ENCODE measurements at places on chromosomes 12 and 14.

DNA sequence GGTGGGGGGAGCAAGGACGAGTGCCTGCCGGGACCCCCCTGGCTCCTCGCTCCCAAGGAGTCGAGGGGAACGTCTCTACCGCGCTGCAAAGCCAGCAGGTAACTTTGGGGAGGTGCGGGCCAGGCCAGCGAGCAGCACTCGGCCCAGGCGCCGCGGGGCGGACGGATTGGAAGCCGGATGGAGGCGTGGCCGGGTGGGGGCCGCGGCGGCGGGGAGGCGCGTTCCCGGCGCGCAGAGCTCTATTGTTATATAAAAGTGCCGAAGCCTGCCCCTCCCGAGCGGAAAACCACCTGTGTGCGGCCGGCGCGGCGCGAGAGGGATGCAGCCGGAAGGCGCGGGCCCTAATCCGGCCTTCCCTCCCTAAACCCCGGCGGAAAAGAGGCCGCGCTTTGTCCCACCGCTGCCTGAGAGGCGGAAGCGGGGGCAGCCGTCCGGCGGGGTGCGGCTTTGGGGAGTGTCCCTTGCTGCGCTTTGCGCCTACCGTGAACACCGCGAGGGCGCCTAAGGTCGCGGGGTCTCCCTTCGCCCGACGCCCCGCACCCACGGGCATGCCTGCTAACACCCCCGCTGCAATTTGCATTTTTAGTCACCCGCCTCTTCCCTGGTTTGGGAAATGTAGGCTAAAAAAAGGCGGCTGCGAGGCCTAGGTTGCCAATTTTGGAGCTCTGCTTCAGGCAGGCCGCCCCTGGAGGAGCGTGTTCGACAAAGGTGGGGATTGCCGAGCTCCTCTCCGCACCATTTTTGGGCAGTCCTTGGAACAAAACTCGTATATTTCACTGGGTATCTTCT, 1.7 kb upstream of the DUSP6 start:
- DNase-seq, result peak; percentile 38

DNA sequence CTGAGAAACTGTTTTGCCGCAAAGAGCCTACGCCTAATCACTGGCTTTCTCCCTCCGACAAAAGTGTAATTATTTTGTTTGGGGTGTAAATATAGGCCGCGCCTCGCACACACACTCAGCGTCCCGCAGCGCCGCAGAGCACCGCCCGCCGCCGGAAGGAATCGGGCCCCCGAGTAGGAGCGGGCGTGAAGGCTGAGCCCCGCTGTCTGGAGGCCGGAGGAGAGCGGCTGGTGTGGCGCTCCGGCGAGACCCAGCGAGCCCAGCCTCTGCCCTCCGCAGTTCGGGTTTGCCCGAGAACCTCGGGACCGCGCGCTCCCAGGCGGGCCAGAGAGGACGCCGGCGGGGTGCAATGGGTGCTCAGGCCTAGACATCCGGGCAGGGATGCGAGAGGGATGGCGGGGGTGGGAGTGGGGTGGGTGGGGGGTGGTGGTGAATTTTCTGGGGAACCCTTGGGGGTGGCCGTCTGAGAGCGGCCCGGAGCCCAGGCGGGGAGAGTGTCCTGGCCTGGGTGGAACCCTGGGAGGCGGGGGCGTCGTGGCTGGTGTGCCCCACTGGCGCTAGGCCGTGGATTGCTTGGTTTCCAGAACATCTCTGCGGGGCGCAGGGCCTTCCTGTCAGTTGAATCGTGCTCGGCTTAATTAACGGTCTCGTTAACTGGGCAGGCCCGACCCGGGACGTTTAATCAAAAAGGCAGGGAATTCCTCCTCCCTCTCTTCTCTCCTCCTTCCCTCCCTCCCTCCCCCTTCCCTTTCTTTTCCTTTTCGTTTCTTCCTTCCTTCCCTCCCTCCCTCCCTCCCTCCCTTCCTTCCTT, 4.7 kb upstream of the LHX5 start:
- no peak for DNase-seq

- no peak for DNase-seq
Measured at GRCh38 chr12:115799610-115800009, 477.9 kb downstream of the MED13L start.

DNA sequence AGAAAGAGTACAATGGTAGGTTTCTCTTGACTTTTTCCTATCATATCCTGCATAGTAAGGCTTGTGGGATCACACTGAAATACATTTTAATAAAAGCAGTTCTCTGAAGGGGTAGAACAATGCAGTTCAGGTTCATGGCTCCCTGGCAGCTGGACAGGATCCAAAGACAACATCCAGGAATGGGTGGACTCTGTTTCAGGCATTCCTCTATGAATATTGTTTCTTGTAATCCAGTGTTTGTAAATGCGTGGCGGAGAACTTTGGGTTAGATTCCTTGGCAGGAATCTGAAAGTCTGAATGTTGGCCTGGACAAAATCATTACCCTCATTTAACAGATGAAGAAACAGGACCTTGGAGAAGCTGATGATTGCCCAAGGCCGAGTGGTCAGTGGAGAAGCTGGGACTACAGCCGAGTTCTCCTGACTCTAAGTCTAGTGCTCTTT, 43.5 kb downstream of the SYNE2 start:
- no peak for DNase-seq

- no peak for DNase-seq
Measured at GRCh38 chr12:72444566-72444965, 172.4 kb downstream of the TRHDE start.

- DNase-seq, result no peak
Measured at GRCh38 chr14:76007852-76008251, 22.3 kb downstream of the IFT43 start.

DNA sequence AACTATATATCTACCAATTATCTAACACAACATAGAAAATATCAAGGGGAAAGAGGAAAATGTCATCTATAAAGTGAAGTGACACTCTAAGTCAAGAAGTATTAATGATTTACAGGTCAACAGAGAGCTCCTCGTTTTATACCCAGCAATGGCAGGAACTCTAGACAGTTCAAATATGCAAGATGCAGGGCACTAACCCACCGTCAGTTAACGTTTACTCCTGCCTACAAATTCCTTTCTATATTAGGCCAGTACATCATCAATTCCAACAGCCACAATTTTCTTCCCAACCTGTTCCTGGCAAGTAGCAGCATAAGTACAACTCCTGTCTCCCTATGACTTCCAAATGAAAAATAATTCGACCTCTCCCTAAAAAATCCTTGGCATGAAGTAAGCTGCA, 9.0 kb upstream of the KANSL2 start:
- DNase-seq, result no peak

DNA sequence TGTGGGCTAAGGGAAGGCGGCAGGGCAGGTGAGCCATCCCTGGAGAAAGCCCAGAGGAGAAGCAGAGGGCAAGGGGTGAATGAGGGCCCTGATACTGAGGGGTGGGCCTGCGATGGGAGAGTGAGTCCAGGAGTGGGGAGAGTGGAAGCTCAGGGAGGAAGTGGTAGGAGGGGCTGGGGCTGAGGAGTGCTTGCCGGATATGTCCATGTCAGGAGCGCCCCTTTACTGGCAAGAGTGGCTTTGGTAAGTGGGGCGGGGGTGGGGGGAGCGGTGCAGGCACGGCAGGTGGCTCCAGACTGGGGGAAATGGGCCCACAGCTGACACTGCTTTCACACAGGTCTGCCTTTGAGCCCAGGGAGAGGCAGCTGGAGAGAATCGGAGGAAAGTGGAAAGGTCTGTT, 86.4 kb upstream of the GPR68 start:
- DNase-seq, result no peak
